ENCODE measurements at places on chromosomes 5 and 9.

GRCh38 chr5:39933061-39933460 lies 508.3 kb upstream of the DAB2 start:
- DNase-seq = no peak

- DNase-seq = no peak
These were observed 15.3 kb downstream of the RORB start for GRCh38 chr9:74512416-74512815.

DNA sequence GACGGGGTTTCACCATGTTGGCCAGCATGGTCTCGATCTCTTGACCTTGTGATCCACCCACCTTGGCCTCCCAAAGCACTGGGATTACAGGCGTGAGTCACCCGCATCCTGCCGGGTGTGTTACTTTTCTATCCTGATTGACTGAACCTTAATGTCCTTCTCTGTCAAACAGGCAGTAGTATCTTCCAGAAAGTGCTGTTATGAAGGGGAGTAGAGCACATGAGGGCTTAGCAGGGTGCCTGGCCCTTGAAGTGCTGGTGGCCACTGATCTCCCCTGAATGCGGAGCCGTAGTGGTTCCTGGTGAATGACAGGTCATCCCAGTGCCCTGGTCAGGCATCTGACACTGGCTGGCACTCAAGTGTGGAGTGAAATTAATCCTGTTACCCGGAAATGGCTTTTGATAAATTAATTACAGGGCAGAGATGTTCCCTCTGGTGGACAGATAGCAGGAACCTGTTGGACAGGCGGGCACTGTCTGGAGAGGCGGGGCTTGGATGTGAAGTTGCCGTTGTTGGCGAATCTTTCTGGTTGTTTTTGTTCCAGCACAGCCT lies 28.4 kb downstream of the PRRC2B start:
- no peak for DNase-seq

DNA sequence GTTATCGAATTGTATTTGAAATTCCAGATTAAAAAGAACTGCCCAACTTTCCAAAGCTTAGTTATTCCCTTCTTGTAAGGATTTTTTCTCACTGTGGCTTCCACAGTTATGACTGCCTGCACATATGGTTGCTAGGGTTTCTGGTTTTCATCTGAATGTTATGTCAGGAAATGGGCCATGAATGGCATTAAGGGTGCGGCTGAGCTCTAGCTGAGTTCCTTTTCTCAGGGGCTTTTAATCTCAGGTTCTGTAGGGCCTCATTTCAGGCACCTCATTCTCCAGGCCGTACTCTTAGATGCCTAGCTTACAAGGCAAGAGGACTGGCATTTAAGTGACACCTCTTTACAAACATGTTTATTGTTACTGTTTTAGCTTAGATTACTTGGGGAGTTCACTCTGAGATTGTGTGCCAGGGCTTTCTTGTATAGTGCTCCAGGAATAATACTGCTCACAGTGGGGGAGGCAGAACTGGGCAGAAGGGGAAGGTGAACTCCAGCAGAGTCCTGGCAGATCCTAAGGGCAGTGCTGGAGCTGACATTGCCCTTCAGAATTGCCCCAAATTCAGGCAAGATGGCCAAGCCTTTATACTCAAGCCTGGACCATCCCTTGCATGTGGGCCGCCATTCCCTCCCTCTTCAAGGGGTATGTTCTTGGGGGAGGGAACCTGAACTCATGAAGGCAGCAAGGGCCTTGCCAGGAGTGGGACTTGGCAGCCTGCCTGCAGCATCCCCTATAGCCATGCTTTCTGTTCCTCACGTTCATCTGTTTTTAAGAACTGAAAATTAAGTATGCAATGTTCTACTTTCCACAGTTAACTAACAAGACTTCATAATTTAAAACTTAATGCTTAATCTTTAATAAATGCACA lies 111.5 kb downstream of the KDM4C start:
- DNase-seq = no peak

DNA sequence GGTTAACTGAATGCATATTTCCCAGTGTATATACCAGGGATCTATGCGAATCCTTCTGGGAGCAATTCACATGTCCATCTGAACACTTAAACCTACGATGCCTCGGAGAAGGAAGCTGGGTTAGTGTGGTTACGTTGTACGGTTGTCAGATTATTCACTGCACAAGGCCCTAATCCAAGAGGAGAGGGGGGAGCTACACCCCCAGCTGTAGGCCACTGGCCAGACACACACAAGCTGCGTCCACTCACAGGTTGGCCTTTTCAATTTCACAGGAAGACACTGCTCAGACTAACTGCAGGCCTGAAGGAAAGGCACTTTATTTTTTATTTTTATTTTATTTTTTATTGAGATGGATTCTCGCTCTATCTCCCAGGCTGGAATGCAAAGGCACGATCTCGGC lies 184.5 kb upstream of the GNA14 start:
- DNase-seq = no peak

- no peak for DNase-seq
These were observed 123.8 kb upstream of the LIFR start for GRCh38 chr5:38680094-38680825.

- no peak for DNase-seq
These were observed 27.9 kb downstream of the RFX3 start for GRCh38 chr9:3497857-3498256.

DNA sequence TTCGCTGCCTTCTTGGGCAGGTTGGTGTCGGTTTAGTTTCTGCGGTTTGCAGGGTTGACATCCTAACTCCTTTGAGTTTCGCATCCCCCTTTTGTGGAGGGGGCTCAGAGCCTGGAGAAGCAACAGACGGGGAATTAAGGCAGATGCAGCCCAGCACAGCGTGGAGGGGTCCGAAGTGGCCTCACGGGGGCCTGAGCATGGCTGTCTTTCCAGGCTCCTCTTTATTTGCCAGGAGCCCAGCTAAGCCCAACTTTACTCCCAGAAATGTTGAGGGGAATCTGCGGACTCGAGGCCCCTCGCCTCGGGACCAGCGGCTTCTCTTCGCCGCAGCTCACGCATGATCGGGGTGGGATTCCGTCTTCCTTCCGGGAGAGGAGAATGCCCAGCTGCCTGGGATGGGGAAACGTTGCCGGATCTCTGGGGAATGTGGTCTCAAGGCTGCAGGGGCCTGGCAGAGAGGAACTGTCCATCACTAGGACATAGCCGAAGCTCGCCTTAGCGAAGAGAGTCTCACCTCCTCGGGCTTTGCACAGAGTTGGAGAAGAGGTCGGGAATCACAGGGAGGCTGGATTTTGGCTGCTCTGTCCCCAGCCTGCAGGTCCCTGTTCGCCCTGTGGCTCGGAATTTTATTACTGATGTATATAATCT lies 1.3 kb downstream of the RAI14 start:
- DNase-seq = no peak

- DNase-seq = no peak
These were observed 10.5 kb upstream of the SHOC1 start for GRCh38 chr9:111805262-111805661.

DNA sequence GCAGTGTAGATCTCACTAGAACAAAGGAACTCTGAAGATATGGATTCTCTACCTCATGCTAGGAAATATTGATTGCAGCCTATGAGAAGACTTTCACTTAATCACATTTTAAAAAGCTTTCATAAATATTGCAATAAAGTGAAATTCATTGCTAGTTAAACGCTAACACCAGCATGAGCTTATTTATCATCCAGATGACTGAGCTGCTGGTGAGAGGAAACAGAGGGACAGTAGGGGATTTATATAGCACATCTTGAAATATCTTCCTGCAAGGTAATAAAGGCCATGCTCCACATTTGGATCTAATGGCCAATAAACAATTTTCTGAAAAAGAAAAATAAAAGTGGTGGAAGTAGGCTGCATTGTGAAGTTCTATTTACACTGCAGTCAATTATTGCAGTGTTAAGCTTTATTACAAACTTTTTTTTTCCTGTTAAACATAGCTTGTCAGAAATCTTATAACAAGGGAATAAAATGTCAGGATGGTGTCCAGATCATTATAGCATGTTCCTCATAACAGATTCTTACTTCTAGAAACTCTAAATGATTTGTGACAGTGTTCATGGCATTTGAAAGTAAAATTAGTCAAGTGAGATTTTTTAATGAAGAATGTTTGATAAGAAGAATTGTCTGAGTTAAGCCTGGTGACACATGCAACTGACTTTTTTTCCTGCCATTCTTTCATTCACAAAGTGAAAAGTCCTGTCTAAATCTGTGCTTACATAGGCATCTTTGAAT lies 342.6 kb downstream of the DMAC1 start:
- no peak for DNase-seq

DNA sequence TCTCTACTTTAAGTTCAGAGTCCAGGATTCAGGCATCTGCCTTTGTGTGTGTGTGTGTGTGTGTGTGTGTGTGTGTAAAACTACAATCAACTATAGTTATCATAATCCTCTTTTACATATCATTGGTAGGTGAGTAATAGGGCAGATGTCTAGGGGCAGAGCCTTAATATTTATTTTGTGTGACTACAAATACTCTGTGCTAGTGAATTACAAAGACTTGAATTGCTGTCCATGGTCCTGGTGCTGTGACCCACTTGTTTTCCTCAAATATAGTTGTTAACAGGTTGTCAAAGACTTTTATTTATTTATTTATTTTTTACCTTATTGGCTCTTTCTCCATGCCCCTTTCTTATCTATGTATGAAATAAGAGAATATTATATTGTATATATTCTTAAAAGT lies 196.8 kb downstream of the ANXA1 start:
- DNase-seq = no peak

DNA sequence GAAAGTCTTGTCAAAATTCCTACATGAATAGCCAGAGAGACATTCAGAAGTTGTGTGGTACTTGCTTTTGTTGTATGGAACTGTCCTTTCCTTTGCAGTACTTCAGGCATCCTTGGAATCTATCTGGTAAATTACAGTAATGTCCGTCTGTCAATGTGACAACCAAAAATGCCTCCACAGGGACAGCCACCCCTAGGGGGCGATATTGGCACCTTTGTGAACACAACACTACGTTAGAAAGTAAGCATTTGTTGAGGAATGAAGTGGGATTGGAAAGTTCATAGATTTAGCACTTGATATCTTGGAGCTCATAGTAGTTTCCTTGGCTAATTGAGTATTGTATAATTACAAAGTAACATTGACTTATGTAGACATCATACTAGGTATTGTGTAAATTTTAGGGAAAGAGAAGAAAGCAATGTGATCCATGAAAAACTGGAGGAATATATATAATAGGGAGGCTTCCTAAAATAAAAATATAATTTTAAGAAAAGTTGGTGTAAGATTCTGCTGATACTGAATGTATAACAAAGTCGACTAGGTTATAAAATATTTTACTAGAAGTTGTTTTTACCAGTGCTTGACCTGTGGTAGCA lies 32.7 kb downstream of the TMEFF1 start:
- no peak for DNase-seq

- no peak for DNase-seq
These were observed 16.7 kb upstream of the MSX2 start for GRCh38 chr5:174707671-174708070.

DNA sequence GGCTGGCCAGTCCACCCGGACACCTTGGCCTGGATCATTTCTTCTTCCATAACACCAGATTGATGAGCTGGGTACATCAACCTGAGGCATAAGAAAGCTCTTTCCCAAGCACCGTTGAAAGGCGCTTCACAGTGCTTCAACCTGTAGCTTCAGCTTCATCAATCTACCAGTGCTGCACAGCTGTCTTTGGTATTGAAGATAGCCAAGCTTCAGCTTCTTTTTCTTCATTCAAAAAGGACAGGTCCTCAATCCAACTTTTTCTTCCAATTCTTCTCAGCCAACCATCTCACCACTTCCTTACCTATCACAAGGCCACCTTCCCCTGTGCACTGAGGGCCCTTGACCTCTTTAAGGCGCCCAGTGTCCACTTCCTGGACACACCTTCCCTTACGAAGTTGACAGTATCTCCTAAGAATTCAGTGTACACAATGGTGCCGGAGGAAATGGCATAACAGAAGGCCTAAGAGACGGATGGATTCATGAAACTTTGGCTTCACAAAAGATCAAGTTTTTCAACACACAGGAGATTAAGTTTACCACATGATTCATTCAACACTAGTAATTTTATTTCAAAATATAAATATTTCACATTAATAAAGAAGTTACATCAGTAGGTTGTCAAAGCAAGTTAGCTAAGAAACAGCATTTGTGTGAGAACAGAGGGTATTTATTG lies 1.4 kb upstream of the CTNNAL1 start:
- DNase-seq = no peak

- no peak for DNase-seq
These were observed 17.3 kb upstream of the SPTLC1 start for GRCh38 chr9:92132501-92132900.

- no peak for DNase-seq
These were observed 12.3 kb upstream of the STING1 start for GRCh38 chr5:139494832-139495231.

DNA sequence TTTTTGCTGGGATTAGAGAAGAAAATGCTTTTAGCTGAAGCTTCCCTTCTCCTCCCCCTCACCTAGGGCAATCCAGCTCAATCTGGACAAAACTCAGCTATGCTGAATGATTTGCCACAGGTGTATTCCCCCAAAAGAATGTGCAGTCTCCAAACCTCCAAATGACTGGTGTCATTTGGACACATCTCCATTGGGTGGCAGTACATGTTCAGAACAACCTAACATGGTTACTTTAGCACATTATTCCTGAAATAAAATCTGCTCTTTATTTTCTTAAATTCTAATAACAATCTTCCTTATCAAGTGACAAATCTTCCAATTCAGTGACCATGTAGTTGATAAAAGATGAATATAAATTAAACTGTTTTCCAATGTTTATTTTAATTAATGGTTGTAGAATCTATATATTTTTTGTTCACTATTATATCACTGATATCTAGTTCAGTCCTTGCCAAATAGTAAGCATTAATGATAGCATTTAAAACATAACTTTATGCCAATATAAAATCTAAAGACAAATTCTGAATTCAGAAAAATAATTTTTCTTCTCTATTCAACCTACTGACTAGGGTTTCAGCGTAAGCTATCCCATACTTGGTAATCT lies 61.3 kb upstream of the MOCS2 start:
- no peak for DNase-seq

- no peak for DNase-seq
These were observed 836.7 kb upstream of the CDH10 start for GRCh38 chr5:25481463-25481862.

DNA sequence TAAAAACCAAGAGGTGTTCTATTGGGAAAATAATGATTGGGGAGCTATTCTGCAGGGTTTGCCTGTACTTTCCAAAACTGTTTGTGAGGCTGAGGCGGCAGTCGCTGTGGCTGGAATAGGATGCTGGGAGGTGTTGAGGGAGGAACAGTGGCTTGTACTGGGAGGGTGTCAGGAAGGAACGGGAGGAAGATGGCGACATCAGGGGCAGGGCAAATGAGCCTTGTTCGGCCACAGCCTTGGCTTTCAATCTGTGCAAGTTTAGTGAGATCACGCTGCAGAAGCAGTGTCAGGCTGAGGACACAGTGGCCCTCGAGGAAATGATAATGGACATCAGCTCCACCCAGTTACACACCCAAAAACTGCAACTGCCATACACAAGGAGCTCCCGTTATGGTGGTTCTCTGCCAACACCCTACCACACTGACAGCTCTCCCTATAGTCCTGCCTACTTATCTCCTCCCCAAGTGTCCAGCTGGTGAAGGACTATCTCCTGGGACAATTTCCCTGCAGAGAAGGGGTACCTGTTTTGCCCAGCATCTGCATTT lies 27.3 kb downstream of the KIF2A start:
- DNase-seq = no peak

Data from esophagus squamous epithelium (tissue), 5 donors.